ENCODE measurements at places on chromosomes 5 and 9. TPM values are rescaled to one million over a fixed set of nuclear protein-coding genes. Genes with fewer than 3 reads are reported as not detected.

Gene ACTBL2
- total RNA-seq: not detected

DNA sequence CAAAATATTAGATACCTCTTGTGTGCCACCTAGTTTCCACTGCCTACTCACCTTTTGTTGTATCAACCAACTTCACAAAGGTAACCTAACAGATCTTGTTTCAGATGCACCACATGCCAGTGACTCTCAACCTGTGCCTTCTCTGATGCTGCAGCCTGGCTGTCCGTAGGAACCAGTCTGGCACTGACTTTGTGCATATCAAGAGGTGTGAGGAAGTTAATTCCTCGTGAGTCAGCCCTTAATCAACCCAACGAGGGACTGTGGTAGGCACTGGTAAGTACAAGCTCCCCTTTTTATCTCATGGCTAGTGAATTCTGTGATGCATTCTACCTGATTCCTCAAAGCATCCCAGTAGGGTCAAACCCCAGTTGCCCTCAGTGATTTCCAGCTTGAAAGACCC lies 215.4 kb upstream of the CTNND2 start:
- no peak for DNase-seq

DNA sequence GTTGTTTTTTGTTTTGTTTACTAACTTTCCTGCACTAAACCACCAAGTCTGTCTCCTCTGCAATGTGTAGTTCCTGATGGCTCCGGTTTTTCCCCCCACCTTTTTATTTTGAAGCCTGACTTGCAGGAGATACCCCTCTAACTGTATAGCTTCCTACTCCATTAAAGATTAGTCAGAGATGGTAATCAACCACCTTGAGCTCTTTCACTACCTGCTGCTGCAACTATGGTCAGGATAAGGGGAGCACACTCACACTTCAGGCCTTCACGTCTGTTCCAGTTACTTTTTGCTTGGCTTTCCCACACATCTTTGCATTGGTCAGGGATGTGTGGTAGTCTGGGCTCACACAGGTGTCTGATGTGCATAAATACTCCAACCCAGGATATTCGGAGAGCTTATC lies 63.4 kb downstream of the NR6A1 start:
- DNase-seq: no peak

Gene FOXI1
- not detected for total RNA-seq

Gene INSL4
- total RNA-seq: not detected

DNA sequence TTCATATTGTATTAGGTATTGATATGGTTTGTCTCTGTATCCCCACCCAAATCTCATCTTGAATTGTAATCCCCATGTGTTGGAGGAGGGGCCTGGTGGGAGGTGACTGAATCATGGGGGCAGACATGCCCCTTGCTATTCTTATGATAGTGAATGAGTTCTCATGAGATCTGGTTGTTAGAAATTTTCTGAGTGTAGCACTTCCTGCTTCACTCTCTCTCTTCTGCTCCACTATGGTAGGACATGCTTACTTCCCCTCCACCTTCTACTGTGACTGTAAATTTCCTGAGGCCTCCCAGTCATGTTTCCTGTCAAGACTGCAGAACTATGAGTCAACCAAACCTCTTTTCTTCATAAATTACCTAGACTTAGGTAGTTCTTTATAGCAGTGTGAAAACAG lies 187.4 kb upstream of the SLC24A2 start:
- DNase-seq: no peak

Gene BAAT
- under 0.01 TPM for total RNA-seq

Gene IL9
- not detected for total RNA-seq

GRCh38 chr9:135156525-135157510 lies 69.3 kb downstream of the OLFM1 start:
- DNase-seq: peak; percentile 89

Gene GLRX
- total RNA-seq: 59.0 TPM

DNA sequence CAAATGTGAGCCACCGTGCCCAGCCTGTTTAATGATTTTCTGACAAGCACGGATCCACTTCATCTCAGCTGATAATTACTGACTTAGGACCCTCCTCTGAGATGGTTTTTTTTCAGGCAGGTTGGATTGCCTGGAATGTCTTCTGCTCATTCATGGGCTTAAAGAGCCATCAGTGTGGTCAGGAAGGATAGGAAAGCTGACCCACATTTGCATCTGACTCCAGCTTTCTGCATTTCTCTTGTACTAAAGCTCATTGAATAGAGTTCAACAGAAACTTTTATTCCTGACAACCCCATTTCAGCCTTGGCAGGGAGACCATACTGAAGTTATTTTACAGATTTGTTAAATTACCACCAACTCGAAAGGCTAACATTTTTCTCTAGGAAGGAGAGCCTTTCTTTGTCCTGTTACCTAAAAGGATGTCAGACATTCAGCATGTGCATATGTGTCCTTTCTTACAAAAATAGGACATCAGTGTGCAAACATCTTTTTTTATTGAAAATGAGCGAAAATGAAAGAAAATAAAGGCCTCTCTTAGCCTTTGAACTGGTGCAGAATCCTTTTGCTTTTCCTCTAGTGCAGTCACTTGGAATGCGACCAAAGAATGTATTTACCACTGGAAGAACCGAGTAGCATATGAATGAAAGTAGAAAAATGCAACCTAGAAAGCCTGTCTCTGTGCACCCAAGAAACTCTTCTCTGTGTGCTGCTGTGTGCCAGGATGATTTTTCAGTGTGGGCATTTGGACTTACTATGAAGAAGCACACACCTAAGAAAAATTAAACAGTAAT lies 26.6 kb downstream of the ADCY2 start:
- no peak for DNase-seq

GRCh38 chr5:38803246-38803645 lies 42.6 kb upstream of the OSMR start:
- peak; percentile 39 for DNase-seq

DNA sequence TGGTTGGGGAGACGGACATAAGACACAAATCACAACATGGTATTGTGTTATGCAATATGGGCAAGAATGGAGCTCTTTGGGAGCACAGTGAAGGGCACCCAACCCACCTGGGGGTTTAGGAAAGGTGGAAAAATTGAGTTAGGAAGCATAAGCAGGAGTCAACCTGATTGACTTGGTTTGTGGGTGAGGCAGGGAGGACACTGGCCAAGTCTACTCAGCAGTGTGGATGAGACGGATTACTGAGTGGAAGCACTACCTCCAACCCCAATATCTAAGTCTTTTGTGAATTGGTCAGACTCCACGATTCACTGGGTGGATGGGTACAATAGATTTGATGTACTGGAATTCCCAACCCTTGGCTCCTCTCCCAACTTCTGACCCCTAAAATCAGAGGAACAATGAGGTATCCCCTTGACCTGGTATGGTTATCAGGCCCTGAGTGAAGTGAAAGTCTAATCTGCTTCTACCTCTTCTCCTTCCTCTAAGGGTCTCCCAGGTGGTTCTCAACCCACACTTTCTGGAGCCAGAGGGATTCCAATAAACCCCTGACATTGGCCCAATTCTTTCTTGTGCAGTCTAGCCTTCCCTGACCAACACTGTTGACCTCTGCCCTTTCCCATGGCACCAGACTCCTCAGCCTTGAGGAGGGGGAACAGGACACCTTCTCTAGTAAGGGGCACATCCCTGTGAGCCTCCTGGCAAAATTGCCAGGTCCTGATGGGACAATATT lies 5.2 kb downstream of the EGR1 start:
- DNase-seq: peak; percentile 87
